Activated T-helper 1 cell treated with Interleukin-2 at 50 U/mL for 16 hours (primary cell): ENCODE measurements at places on chromosomes 1 and 21.

DNA sequence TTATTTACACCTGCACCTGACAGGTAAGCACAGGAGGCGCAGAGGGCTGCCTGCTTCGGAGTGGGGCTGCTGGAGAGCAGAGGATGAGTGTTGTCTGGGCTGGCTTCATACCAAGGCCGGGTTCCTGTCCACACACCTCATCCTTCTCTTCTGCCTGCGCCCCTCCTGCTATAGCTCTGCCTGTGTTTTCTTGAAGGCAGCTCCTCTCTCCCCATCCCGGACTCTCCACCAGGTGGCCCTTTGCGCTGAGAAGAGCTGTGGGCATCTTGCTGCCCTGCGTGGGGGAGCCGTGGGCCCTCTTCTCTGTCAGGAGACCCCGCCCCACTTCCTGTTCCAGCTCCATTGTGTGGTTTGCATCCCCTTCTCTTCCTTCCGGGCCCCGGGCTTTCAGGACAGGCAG lies 35.0 kb downstream of the ARHGEF10L start:
- no peak for DNase-seq

DNA sequence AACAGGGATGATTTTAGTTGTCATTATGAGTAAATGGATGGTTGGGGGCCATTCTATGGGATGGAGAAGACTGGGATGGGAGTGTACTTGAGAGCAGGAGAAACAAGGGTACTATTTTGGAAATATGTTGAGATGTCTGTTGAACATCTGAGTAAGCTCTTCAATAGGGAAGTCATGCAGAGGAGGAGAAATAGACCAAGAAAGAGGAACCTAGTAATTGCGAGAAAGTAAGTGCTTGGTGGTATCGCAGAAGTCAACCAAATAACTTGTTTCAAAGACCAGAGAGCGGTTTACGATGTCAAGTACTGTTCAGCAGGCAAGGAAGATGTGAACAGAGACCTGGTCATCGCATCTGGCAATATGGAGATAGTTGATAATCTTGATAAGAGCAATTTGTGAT lies 22.4 kb upstream of the CHRM3 start:
- DNase-seq: no peak

- no peak for DNase-seq
These were observed 115.6 kb upstream of the KIF26B start for GRCh38 chr1:245039196-245039595.

GRCh38 chr1:6909401-6909800 lies 124.1 kb downstream of the CAMTA1 start:
- DNase-seq: no peak

GRCh38 chr1:182248721-182249120 lies 142.9 kb downstream of the GLUL start:
- DNase-seq: no peak

DNA sequence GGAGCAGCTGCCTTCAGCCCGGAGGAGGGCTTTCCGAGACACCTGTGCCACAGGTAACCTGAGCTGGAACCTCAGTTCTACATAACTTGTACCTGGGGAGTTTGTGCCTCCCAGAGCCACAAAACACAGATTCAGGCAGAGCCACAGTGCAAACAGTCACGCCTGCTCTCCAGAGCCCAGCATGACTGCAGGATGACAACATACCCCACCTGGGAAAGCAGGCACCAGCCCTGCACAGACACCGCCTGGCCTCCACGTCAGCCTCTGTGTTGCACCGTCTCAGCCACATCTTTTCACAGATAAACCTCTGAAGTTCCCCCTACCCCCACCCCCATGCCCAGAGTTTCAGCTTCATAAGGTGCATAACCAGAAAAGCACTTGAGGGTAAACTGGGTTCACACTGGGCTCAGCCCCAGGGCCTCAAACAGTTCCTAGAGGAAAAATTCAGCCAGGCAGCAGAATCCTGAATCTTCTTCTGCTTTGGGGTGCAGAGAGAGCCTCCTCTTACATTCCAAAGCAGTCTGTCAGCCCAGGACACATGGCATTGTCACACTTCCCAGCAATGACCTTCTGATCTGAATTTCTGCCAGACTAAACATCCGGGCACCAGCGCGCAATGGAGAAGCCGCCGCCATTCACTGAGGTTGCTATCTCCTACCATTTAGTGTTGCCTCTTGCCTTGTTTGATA lies 229.5 kb downstream of the TOMM20 start:
- no peak for DNase-seq
